CD4-positive, alpha-beta T cell treated with Interleukin-1 beta for 1 hour (primary cell): ENCODE measurements at places on chromosomes 2 and 18.

- no peak for DNase-seq
These were observed 2072.6 kb upstream of the CELF4 start for GRCh38 chr18:39638224-39638623.

DNA sequence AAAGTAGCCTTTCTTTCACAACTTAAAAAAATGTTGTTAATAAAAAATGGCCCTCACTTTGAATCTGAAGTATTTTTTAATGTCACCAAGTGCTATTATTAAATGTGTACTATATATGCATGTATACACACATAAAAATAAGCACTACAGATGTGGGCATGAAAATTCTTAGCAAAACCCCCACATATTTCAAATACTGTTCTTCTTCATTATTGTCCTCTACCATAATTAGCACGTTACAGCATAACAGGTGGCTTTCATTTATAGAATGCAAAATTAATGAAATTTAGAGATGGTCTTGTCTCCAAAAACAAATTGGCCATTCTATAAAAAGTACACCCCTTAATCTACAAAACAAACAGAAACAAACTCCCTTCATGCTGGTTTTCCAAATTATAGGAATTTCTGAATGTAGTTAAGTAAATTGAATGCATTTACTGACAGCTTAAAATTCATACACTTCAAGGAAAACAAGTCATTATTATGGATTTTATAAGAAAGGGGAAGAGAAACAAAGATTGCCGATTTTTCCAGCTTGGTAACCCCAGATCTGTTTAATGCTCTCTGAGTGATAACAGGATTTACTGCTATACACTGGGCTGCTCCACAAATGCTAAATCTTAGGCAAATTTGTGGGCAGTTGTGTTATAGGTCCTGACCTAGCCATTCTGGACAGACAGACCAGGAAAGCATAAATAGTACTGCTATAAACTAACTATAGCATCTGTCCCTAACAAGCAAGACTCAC is 67.2 kb downstream of the SPRED2 start:
- no peak for DNase-seq

- no peak for DNase-seq
These were observed 34.6 kb upstream of the WDR75 start for GRCh38 chr2:189406586-189407233.

DNA sequence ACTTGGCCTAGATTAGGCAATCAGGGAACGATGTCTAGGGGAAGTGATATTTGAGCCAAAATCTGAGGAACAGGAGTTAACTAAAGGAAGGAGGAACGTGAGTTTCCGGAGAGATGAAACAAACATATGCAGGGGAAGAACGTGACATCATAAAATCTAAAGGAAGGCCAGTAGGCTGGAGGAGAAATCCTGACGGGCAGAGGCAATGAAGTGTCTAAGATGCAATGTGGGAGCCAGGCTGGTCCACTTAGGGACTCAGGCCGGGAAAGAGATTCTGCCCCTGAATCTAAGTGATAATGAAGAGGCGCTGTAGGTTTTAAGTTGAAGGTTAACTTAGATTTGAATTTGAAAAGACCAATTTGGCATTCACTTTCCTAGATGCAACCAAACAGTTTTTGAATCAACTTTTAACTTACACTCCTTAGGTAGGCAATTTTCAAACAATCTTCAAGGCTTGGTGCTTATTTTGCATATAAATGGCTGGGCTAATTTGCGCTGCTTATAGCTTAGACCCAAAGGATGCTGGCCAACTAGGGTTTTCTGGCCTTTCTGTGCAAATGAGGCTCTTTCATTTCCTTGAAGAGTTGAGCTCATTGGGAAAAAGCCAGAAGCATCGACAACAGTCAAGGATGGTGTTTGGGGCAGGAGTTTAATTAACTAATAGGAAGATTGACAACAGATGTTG is 221.7 kb downstream of the SOX11 start:
- DNase-seq, result no peak

DNA sequence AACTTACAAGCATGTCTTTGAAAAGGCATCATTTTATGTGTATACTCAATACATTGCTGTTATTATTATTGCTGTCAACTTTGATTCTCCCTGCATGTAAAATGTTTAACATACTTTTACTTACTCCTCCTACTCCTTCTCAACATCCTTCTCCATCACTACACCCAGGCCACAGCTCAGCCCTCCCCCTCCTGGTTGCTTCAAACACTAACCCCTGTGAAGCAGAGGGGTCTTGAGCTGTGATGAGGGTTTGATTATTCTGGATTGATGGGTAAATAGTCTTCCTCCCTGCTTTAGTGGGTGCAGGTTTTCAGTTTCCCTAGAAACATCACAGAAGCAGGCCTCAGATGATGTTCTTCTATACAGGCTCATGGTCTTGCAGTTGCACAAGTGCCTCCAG is 221.0 kb downstream of the OSR1 start:
- DNase-seq, result no peak

- DNase-seq, result no peak
These were observed 81.3 kb downstream of the CERKL start for GRCh38 chr2:181575650-181576025.

DNA sequence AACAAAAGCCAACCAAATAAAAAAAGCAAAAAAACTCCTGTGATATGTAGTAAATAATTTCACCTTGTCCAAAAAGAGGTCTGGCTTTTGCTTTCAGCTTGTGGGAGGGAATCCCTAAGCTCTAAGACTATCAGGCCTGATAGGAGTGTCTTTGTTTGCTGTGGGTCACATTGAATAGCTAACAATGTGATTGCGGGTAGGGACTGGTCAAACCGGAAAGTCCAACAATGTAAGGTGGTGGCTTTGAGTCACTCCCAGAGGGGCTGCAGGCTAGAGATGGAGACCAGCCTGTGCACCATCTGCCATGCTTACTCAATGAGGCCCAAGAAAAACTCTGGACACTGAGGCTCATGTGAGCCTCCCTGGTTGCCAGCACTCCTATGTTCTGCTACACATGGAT is 192.9 kb downstream of the TFCP2L1 start:
- no peak for DNase-seq

DNA sequence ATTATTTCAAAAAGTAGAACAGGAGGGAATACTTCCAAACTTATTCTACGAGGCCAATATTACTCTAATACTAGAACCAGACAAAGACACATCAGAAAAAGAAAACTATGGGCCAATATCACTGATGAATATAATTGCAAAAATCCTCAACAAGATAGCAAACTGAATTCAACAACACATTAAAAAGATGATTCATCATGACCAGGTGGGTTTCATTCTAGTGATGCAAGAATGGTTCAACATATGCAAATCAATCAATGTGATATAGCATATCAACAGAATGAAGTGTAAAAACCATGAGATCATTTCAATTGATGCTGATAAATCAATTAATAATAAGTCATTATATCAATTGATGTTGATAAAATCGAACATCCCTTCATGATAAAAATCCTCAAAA is 22.4 kb upstream of the EML6 start:
- no peak for DNase-seq

- DNase-seq, result no peak
These were observed 586.8 kb downstream of the DSC3 start for GRCh38 chr18:30455741-30456140.

- no peak for DNase-seq
These were observed 57.8 kb upstream of the MMADHC start for GRCh38 chr2:149645391-149645790.

GRCh38 chr2:176128982-176129796 is at the start of gene HOXD8:
HOXD8 (plus strand) TSS chr2:176129705; CDS start chr2:176130367, 662 bp downstream.
- no peak for DNase-seq

DNA sequence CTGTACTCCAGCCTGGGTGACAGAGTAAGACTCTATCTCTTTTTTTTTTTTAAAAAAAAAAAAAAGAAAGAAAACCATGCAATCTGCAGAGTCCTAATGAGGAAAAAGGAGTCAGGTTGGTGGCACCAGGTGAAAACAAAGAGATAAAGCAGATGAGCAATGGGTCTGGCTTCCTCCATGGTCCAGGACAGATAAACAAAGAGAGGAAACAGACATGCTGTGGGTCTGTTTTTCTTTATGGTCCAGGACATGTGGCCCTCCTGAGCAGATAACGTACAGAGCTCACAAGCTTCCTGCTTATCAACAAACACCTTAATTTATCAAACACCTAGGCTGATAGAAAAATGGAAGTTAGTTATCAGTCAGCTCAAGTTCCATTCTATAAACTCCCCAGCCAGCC is 24.4 kb upstream of the TUBB6 start:
- no peak for DNase-seq

DNA sequence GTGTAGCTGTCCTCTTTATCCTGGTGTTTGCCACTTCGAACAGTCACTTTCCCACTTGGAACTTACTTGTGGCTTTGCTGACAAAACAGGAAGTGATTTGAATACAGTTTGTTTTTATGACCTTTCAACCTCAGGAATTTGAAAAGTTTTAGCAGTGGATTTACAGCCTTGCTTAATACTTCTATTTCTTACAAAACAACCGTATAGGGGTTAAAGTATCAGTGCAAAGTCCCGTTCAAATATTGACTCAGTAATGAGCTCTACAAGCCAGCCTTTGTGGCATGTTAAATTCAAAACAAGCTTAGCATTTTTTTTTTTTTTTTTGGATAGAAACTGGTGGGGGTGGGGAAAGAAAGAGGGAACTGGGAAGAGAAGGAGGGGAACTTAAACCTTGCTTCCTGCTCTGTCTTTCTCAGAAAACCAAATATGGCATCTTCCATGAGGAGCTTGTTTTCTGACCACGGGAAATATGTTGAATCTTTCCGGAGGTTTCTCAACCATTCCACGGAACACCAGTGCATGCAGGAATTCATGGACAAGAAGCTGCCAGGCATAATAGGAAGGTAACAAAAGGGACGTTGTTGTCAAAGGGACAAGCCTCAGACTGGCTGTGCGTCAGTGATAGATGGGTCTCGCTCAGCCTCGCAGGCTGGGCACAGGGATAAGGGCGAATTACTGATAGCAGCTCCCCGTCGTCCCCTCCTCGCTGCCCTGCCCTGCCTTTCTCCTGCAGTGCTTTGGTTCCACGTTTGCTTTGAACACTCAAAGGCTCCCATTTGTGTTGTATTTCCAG is at the start of gene HNMT:
TSS of gene HNMT (plus strand) at position 408 of the 793 bp plus-strand sequence. CDS start at position 427, 19 bp downstream.
- no peak for DNase-seq

DNA sequence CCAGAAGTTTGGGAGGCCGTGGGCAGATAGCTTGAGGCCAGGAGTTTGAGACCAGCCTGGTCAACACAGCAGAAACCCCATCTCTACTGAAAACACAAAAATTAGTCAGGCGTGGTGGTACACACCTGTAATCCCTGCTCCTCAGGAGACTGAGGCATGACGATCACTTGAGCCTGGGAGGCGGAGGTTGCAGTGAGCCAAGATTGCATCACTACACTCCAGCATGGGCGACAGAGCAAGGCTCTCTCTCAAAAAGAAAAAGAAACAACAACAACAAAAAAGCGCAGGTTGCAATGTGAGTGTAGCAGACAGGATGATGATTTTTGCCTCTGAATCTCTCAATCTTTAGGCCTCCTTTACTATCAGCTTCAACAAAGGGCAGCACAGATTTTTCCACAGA is 2.7 kb upstream of the USP14 start:
- DNase-seq, result no peak
